Omental fat pad (tissue), 4 donors: ENCODE measurements at places on chromosomes 1 and 21. TPM values are rescaled to one million over a fixed set of nuclear protein-coding genes. Genes with fewer than 3 reads are reported as not detected.
A peak's percentile ranks its signal among the peaks of the same experiment; 100 is the strongest.

- no peak for DNase-seq
These were observed 8.8 kb downstream of the ATP5IF1 start for GRCh38 chr1:28244549-28245251.

DNA sequence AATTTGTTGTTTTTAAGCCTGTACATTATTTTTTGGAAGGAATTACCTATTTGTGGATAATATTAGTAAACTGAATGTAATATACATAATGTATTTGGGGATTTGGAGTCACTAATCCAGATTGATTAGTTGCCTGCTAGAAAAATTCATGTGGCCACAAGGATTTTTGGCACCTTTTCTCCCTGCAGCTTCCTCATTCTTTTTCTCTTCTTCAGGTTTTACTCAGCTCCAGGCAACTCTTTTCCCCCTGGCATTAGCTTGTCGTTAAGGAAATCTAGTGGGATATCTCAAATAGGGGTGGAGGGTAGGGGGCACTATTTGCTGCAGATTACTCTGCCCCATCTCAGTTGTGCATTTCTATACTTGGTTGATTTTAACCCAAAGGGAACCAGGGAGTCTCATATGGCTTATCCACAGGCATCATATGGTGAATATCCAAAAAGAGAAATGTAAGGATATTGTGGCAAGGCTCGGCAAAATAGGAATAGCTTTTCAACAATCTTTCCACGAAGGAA is 203.1 kb downstream of the NFIA start:
- DNase-seq, result no peak

DNA sequence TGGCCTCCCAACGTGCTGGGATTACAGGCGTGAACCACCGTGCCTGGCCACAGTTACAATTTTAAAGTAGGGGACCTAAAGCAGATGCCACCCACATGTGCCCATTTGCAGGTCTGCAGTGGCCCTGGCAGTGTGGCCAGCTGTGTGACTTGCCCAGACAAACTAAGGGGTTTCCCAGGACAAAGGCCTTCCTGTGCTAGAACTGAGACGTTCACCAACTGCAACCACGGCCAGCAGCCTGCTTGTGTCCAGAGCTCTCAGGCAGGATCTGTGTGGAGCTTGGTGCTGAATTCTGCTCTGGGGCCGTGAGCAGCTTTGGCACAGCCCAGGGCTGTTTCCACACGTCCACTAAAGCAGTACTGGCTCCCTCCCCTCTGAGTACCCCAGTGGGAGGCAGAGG is 10.6 kb upstream of the PTTG1IP start:
- DNase-seq, result no peak

DNA sequence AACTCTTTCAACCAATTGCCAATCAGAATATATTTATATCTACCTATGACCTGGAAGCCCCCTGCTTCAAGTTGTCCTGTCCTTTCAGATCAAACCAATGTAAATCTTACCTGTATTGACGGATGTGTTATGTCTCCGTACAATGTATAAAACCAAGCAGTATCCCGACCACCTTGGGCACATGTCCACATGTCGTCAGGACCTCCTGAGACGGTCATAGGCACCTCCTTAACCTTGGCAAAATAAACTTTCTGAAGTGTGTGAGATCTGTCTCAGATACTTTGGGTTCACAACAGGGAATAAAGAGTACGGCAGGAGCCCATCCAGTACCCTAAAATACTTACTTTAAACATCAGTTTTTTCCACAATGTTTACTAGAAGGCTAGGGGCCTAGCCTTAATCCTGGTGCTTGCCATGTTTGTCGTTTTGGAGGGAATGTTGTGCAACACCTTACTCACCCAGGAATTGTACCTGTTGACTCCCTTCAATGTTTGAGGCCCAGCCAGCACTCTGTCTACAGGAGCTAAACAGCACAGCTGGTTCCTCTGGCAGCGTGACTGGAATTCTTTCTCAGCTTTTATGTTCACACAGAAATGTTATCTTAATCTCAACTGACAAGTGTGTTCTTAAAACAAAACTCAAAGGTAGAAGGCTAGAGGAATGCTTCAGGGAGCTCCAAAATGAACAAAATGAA is 90.8 kb upstream of the USP25 start:
- DNase-seq, result no peak

The DPT gene
- total RNA-seq, result 298 TPM

GRCh38 chr1:246978785-246979184 is 29.1 kb downstream of the ZNF695 start:
- DNase-seq, result no peak

DNA sequence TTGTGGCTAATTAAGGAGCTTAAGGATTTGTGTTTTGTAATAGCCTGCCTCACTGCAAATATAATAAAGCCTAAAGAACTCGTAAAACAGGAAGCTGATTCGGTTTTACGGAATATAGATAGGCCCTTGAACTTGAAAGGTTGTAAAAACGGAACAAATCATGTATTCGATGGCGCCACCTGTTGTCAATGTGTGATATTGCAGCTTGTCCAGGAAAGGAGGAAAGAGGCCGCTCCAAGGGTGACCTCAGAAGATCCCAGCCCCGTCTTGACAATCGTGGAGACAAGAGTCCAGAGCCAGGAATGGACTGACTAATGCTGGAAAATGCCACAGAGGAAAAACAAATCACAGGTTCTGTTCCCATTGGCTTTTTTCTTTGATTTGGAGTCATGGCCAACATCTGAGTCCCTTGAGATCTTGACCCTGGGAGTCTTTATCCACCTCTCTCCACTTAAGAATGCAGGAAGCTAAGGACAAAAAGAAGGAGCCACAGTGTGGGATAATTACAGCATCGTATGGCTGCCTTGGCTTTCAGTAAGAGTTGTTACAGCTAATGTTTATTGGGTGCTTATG is 7.0 kb upstream of the IGSF21 start:
- DNase-seq, result peak; percentile 52

DNA sequence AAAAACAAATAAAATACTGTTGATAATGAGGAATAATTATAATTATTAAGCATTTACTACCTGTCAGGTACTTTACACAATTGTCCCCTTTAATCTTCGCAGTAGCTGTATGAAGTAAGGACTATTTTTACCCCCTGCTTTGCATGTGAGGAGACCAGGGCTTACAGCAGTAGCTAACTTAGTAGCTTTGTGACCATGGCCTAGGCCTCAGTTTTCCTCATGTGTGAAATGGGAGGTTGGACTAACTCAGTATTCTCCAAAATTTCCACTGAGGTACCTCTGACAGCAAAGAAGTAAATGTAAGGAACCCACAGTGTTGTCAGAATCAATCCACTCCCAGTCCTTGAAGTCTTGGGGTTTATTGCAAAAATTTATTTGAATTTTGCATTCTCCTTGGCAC is 3.8 kb upstream of the CSRP1 start:
- no peak for DNase-seq

DNA sequence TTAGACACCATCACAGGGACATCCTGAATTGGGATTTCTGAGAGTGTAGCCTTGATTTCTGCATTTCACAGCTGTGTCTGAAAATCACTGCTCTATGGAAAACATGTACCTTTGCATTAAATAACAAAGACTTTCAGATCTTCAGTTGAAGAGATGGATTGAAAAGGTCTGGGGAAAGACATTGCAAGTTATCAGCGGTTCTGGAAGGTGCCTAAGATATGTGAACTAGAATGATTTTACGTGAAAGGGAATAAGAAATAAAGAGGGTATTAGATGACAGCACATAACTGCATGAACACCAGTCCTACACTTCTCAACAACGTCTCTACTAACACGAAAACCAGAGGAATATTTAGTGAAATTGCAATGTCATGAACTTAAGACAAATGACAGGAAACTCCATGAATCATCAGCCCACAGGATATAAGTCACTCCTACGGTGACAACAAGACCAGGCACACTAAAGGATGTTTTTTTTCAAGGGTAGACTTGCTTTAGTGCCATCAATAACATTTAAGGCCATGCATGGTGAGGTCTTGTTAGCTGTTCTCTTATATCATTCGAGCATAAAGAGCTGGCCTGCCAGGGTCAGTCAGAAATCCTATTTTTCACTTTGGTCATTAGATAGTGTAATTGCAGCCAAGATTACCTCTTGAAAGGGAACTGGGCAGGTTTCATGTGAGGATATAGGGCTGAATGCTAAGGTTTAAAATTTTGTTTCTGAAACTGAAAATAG is 283.1 kb downstream of the GRIK1 start:
- no peak for DNase-seq

The KCNK1 gene
- 10.2 TPM for total RNA-seq
